Stimulated activated CD8-positive, alpha-beta memory T cell treated with anti-CD3 and anti-CD28 coated beads, Interleukin-15, amount 100 ng/mL, for 4 hours (primary cell): ENCODE measurements at places on chromosomes 7 and 10.

DNA sequence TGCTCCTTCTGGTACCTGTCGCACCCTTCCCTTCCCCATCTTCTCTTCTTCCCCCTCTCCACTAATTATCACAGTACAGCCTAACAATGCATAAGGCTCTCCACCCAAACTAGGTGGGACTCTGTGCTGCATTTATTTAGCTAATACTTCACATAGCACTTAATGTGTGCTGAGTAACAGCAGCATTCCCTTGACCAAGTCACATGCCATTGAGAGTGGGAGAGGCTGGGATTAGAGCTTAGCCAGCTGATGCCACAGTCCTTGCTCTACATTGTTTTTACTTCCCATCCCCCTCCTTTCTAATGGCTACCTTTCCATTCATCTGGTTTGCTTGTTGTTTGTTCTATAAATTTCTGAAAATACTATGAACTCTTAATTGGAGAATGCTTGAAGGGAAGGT lies 426.9 kb downstream of the LRMDA start:
- no peak for DNase-seq

- no peak for DNase-seq
These were observed at the start of gene BEND7 for GRCh38 chr10:13528875-13529713. BEND7 (minus strand) TSS chr10:13529014; CDS start chr10:13528533, 481 bp downstream.

DNA sequence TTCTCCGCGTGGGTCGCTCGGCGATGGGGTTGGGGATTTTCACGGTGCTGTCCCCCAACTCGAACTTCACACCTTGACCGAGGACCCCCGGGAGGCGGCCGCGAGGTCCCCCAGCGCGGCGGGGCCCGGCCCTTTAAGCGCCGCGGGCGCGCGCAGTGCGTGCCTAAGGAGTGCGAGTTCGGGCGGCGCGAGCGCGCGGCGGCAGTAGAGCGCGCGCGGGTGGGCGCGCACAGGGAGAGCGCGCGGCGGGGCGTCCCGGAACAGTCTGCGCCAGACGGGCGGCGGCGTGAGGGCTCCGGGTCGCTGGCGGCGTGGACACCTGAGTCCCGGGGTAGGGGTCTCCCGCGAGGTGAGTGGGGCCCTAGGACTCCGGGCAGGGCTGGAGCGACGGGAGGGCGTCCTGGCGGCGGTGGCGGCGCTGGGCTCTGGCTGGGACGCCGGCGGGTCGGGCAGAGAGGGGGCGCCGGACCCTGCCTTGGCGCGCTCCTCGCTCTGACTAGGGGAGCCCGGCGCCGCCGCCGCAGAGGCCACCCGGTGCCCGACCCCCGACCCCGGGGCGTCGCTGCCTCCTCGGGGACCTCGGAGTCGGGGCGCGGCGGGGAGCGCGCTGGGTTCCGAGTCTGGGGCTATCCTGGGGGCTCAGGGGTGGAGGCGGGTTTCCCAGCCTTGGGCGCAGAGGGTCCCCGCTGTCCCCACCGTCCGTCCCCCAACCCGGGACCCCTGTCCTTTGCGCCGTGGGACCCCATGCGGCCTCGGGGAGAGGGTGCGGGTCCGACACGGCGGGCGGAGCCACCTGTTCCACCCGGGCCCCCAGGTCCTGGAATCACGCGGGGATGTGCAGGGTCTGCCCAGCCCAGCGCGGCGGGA lies at the start of gene PROSER2:
PROSER2 (plus strand) TSS at position 235 of the 867 bp plus-strand sequence. CDS start 28,722 bp downstream, outside the sequence.
- no peak for DNase-seq

GRCh38 chr7:58086461-58086860 lies 636.5 kb downstream of the ZNF716 start:
- DNase-seq, result no peak

GRCh38 chr7:134153493-134154136 lies 26.5 kb downstream of the LRGUK start:
- DNase-seq, result no peak

GRCh38 chr10:53284615-53285182 lies 512.1 kb upstream of the MBL2 start:
- DNase-seq, result no peak

GRCh38 chr7:11749629-11750028 lies 82.4 kb downstream of the THSD7A start:
- DNase-seq, result no peak

DNA sequence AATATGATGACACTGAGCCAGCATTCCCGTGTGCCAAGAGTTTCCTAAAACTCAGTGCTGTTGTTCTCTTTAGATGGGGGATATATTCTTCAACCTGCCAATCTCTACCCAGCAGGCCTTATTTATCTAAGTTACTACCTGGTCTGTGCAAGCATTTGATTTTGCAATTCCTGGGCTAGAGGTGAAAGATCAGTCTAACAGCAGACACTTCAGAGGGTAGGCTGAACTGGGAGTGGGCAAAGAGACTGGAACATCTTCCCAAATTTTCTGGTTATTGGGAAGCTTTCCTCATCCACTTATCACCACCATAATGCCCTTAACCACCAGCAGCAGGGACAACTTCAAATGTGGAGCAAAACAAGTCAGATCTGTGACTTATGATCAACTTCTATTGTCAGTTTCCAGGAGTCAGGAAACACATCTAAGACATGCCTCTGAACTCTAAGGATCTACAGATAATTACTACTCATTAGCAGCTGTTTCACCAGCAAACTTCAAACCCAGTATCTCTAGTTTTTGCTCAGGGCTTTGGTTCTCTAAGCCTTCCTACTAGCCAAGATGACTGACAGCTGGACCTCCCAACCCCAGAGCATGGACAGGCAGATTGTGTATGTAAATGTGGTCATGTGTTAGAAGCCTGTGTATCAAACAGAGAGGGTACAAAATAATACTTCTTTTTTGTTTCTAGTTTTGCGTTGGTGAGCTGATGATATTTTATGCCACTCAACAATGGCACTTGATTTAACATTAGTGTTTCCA lies 1.0 kb downstream of the ASAH2 start:
- no peak for DNase-seq

- DNase-seq, result no peak
These were observed 249.8 kb upstream of the VSTM2A start for GRCh38 chr7:54292171-54292925.

DNA sequence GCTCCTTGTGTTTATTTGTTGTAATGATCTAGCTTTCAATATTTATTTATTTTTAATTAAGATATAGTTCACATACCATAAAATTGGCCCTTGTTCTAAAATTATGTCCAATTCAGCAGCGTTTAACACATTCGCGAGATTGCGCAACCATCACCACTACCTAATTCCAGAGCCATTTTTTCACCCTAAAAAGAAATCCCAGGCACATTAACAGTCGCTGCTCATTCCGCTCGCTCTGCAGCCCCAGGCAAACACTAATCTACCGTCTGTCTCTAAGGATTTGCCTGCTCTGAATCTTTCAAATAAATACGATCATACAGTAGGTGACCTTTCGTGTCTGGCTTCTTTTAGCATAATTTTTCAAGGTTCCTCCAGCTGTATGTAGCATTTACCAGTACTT lies 616.7 kb downstream of the CALN1 start:
- no peak for DNase-seq

GRCh38 chr7:99762680-99763327 lies 21.2 kb downstream of the CYP3A4 start:
- no peak for DNase-seq

- DNase-seq, result no peak
These were observed 30.4 kb downstream of the PDLIM1 start for GRCh38 chr10:95260397-95260881.

DNA sequence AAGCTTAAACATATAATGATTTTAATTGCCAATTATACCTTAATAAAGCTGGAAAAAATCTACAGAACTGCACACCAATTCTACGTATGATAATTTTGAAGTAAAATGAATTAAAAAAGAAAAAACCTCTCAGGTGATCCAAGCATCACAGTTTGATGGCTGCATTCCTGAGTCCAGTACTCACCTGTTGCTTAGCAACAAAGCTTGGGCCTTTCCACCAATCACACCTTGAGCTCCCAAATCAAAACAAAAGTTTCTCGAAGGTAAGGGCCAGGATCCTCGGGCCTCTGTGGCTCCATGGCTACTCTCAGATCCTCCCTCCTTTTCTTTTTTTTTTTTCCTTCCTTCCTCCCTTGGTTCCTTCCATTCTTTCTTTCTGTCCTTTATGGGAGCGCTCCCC lies 137.2 kb upstream of the PCBD1 start:
- no peak for DNase-seq

- no peak for DNase-seq
These were observed 87.5 kb upstream of the GATA3 start for GRCh38 chr10:7967035-7967434.

GRCh38 chr10:48306870-48307710 lies 613 bp downstream of the MAPK8 start:
- DNase-seq, result peak; percentile 59

DNA sequence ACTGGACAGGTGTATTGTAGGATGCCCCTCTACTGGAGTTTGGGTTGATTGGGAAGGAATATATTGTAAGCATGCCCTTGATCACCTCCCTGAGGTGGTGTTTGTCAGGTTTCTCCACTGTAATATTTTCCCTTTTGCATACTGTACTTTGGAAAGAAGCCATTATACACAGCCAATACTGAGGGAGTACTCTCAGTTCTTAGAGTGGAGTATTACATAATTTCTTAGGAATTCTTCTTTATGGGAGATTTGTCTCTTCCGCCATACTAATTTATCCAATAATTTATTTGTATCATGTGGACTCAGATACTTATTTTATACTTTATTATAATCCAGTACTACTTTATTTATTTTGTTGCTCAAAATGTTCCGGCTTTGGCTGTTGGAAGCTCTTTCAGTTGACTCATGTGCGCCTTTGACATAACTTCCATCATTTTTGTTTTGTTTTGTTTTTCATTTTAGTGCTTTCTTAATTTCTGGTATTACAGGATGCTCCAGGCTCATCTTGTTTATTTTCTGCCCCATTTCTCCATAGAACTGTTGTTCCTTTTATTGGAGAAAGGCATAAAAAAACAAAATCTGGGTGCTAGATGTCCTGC lies 29.7 kb downstream of the MKLN1 start:
- no peak for DNase-seq

GRCh38 chr10:48900371-48900801 lies 39.3 kb downstream of the LRRC18 start:
- no peak for DNase-seq

GRCh38 chr10:90042075-90042474 lies 340.7 kb downstream of the KIF20B start:
- no peak for DNase-seq

GRCh38 chr7:116317907-116318306 lies 107.6 kb downstream of the TES start:
- DNase-seq, result no peak

DNA sequence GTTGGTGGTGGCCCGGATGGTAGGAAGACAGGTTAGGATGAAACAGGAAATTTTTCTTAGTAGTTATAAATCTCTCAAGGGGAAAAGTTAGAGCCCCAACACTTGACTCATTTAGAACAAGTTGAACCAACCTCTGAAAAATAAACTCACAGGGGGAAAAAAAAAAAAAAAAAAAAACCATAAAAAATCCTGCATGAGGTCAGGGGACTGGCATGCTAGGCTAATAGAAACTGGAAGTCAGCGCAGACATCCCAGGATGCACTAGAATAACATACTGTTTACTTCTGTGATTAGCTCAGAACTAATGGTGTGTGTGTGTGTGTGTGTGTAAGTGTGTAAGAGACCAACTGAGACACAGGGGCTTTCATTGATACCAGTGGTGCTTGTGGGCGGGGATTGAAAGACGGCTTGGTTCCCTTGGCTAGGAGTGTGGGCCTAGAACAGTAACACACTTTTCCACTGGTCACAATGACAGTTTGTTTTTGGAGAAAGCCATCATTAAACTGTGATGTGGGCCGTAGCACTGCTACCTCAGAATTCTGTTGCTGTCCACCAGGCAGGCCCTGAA lies 491.6 kb upstream of the GALNT17 start:
- no peak for DNase-seq

DNA sequence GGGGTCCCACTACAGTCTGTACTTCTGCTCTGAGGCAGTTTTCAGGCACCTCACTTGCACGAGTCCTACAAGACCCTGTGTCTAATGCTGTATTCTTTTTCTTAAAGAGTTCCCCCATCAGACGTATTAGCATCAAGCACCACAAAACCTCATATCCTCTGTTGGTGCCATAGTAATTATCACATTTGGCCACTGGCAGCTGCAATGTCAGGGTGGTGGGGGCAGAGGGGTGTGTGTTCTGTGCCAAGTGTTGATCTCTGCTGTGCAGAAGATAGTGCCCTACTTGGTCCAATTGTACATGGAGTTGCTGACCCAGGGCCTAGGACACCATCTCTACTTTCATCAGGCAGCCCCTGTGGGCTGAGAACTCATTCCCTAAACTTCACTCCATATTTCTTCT lies 20.0 kb upstream of the JAZF1 start:
- DNase-seq, result no peak

GRCh38 chr7:47035522-47035921 lies 546.4 kb downstream of the TNS3 start:
- DNase-seq, result no peak

DNA sequence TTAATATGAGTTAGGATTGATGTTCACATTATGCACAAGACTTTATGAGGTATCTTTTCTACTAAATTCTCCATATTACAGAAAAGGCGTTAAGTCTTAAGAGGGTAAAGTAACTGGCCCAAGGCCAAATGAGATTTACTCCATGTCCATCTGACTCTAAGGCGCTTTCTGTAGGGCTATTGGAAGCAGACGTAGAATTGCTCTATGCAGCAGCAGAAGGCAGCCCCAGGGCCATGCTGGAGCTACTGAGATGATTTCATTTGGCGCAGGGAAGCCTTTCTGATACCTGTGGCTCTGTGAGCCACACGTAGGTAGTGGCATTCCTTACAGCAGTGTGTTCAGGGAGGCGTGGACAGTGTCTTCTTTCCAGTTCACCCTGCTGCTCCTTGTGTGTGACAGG lies 133.1 kb downstream of the SH2D4B start:
- DNase-seq, result no peak
